ENCODE measurements at places on chromosomes 16 and 17.

DNA sequence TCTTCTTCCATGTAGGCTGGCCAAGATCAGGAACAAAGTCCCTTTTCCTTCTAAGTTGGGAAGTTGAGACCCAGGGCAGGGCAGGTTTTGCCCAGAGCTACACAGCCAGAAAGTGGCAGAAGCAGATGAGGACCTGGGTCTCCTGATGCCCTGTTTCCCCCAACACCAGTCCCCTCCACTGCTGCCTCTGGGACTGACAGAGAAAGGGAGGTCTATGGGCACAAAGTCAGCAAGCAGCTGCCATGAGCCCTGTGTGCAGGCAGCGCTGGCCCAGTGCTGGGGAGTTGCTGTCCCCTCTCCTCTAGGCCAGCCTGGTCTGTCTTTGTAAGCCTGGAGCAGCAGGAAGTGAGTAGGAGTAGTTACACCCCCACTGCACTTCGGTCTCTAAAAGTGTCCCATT is 46.9 kb upstream of the NKD1 start:
- no peak for DNase-seq

DNA sequence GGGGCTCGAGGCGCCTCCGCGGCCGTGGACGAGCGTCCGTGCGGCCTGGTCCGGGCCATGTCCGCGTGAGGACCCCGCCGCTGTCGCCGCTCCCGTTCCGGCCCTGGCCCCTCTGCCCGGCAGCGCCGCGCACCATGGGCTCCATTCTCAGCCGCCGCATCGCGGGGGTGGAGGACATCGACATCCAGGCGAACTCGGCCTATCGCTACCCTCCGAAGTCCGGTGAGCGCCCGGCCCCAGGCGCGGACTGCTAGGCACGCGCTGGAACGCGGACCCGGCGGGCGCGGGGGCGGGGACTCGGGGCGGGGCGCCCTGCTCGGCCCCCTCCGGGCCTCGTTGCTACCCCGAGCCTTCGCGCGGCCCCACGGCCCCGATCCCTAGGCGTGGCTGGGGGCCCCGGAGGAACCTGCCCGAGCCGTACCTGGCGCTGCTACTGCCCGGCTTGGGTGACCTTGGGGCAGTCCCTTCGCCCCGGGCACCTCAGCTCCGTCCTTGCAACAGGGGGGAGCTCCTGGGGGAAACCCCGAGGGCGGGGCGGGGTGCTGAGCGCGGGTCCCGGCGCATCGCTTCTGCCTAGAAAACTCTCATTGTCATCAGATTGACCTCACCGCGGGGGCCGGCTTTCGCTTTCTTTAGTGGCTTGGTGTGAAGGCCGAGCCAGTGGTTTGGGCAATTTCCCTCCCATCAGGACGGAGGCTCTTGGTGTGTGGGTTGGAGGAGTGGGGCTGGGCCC is 367 bp downstream of the MGRN1 start:
- DNase-seq = peak; percentile 63

- DNase-seq = no peak
Measured at GRCh38 chr16:1807626-1808025, 14.1 kb upstream of the IGFALS start.

GRCh38 chr16:19757762-19758595 is 39.9 kb downstream of the IQCK start:
- DNase-seq = no peak

Measured in activated T-cell treated with anti-CD3 and anti-CD28 coated beads for 4 hours (primary cell).